ENCODE measurements at places on chromosomes 7 and 10.
A peak's percentile ranks its signal among the peaks of the same experiment; 100 is the strongest.

DNA sequence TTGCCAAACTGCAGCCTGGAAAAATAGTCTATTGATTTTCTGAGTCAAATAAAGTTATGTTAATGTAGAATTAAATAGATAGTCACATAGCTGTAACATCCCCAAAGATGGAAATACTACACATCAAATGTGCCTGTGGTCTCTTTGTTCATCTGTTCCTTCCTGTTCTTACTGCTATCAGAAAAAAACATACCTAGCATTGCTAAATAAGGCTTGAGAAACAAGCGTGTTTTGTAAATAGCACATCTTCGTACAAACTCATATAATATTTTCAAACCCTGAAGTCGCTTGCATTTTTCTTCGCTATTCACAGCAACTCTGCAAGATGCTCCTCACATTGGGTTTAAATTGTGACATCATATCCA is 116.1 kb downstream of the KLF6 start:
- no peak for DNase-seq

DNA sequence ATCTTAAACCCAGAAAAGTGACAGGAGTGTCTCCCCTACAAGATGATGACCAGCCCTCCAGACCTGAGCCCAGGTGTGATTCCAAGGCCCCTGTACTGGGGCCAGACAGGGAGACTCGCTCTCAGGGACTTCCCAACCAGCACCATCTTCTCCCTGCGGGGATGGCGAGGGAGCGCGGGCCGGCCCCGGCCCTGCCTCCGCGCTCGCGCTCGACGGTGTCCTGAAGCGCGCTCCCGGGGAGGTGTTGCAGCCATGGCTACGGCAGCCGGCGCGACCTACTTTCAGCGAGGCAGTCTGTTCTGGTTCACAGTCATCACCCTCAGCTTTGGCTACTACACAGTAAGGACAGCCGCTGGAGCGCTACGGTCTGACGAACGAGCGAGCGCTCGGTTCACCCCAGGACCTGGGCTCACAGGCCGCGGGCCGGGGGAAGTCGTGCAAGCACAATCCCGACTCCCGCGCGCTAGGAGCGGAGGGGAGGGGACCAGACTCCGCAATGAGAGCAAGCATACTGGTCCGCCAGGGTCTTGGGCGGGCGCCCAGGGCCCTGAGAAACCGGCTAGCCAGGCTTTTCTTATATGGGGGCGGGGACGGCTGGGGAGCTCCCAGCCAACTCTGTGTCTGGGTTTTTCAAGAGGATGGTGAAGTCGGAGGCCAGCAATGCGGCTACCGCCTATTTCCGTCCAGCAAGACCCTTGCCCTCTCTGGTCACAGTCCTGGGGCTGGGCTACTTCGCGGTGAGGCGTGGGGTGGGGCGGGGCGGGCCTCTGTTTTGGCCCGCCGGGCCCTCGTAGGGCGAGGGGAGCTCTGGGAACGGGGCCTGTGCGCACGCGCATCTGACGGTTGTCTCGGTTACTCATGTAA is at the start of gene TMEM254:
Gene TMEM254, plus strand, starts transcription at position 218 of the 864 bp plus-strand sequence. Its CDS starts 35 bp downstream, at position 253.
- DNase-seq: peak; percentile 97

- DNase-seq: no peak
Measured at GRCh38 chr10:62088786-62089185, 179.9 kb downstream of the RTKN2 start.

- DNase-seq: no peak
Measured at GRCh38 chr7:64882341-64883112, 20.5 kb upstream of the ZNF273 start.

DNA sequence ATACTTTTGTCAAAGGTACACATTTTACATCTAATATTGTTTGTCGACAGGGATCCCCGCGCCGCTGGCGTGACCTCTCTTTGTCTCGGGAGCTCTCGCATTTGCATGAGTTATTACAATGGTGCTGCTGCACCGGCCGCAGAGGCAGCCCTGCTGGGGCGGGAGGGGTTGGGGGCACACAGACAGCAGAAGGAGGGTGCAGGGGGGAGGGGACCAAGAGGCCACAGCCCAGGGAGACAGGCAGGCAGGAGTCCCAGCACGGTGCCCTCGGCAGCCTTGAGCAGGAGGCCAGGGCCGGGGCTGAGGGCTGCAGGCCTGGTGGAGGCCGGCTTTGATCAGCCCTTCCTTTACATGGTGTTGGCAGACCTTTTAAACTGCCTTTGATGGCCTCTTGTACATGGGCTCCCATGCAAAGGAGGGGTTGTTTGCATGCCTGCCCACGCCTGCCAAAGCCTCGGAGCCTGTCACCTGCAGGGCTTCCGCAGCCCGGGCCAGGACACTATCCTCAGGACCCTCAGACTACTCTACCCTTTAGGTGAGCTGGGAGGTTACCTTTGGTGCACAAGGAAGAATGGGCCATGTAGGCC is 95.5 kb downstream of the EBF3 start:
- no peak for DNase-seq

- no peak for DNase-seq
Measured at GRCh38 chr7:84686373-84686772, 491.8 kb upstream of the SEMA3A start.

- no peak for DNase-seq
Measured at GRCh38 chr10:31739146-31739545, 189.5 kb downstream of the ARHGAP12 start.

- DNase-seq: no peak
Measured at GRCh38 chr7:96685353-96685752, 24.3 kb downstream of the SEM1 start.

DNA sequence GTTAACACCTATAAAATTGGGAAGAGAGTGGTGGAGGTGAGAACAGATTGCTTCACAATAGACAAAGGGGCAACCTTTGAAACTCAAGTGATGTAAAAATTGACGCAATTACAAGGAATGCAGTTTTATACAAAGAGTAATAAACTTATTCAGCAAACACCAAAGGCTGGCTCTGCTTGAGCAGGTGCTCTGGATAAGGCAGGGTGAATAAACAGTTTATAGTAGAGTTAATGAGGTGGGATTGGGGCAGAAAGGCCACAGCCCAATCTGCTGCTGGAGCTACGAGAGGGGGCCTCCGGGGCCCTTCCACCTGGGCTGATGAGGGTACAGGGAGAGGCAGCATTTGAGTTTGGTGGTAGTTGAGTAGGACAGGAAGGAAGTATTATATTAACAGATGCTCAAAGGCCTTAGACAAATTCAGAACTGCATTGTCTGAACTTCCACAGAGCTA is 6.0 kb downstream of the MUC12 start:
- no peak for DNase-seq

- DNase-seq: no peak
Measured at GRCh38 chr7:1355568-1356340, 103.5 kb downstream of the MICALL2 start.

GRCh38 chr7:72405418-72405817 is 6.7 kb downstream of the CALN1 start:
- DNase-seq: no peak

- DNase-seq: no peak
Measured at GRCh38 chr10:120946497-120946896, 95.3 kb downstream of the WDR11 start.

GRCh38 chr7:148481971-148482626 is 108.5 kb upstream of the C7orf33 start:
- no peak for DNase-seq

DNA sequence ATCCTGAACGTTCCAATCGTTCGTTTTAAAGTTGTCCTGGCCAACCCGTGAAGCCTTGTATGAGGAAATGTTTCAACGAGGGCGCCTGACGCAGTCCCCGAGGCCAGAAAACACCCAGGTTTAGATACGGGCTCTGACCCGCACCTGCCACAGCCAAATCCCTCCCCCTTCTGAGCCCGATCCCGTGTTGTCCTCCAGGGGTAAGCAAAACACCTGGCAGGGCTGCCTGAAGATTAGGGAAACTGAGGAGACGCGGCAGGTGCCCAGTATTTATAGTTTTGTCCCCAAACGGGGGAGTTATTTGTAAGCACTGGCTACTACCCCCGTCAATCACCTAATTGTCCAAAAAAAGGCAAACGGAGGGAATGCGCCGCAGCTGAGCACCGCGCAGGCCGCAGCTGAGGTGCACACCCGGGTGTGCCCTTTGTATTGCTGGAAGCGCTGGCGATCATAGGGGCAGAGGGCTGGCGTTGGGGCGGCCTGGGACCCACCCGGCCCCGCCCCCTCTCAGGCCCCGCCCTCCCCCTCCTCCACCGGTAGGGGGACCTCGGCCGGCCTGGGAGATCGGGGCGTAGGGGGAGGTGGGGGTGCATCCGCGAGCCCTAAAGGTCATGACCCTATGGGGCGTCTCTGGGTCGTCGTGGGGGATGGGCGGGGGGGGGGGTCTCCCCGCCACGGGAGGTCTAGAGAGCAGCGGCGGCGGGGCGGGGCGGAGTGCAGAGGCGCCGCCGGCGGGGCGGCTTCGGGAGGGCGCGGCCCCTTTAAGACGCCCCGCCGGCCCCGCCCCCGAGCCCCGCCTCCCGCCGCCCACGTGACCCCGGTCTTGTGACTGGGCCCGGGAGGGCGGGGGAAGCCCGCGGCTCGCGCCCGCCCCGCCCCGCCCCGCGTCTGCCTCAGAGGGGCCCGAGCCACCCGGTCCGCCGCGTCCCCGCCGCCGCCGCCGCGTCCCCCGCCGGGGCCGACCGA is at the start of gene BRI3:
Gene BRI3, plus strand, starts transcription at position 896 of the 966 bp plus-strand sequence. CDS start 110 bp downstream, outside the sequence.
- peak; percentile 68 for DNase-seq

DNA sequence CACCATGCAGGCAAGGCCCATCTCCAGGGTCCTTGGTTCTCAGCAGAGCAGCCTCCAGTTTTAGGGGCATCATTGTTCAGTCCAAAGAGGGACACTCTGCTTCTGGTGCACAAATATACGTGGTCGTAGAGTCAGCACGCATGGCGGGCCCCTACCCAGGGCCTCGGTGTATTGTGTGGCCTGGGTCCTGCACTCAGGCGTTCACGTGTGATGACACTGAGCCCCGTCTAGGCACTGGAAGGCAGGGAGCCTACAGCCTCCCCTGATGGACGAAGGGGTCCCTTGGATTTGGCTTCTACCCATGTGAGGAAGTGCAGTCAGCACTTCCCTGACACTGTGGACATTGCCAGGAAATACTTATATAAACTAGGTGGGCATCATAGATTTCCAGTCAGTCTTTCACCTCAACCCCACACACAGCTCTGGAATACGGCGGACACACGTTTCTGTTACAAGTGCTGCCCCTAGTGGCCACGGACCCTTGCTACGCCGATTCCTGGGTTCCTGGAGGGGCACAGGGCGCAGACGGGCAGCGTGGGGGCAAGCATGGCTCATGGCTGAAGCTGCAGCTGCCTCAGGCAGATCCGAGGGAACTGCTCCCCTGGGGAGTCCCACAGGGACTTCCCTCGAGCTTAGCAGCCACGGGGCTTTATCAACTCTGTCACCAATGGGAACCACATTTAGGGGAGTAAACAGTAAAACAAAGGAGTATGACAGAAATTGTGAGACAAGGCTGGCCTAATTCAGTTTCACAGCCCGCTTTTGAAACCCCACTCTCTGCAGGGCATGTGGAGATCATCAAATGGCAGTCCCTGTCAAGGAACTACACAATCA is 25.4 kb downstream of the AIFM2 start:
- DNase-seq: peak; percentile 43

GRCh38 chr10:116849248-116850057 is at the start of gene ENO4:
Gene ENO4 (plus strand): TSS chr10:116849499. CDS start chr10:116849567, 68 bp downstream.
- DNase-seq: no peak

DNA sequence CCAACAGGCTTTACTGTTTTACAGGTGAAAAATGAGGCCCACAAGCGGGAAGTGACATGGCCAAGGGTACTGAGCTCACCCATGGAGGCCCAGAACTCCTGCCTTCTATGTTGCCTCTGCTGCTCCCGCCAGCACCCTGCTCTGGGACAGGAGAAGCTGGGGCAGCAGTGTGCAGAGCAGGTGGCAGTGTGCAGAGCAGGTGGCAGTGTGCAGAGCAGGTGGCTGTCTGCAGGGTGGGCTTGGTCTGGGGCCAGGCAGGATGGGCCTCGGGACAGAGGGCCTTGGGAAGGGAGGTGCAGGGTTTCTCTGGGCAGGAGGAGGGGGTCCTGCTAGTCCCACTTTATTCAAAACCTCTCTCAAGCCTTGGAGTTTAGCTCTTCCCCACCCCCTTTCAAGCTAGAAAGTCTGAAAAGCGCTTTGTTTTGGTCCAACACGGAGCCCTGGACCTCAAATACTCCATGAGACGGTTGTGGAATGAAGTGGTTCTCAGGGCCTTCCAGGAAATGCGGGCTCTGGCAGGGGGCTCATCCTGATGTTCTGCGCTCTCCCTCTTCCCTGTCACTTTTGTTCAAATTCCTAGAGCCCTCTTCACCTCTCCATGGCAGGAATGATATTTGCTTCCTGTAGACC is 26.8 kb downstream of the TSPAN15 start:
- no peak for DNase-seq

DNA sequence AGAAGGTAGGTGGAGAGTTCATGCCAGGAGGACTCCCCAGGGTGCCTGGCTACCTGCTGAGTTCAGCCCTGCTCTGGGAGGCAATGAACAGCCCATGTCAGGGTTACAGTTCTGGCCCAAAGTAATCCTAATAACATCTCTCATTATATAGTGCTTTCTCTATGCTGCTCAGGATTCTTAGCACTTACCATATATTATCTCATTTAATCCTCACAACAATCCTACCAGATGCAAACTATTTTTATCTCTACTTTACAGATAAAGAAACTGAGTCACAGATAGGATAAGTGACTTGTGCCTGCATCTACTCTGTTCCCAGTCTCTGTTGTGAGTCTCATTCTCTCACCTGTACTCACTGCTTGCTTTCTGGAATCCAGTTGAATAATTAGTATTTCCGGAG is 105.1 kb upstream of the NFE2L3 start:
- no peak for DNase-seq

DNA sequence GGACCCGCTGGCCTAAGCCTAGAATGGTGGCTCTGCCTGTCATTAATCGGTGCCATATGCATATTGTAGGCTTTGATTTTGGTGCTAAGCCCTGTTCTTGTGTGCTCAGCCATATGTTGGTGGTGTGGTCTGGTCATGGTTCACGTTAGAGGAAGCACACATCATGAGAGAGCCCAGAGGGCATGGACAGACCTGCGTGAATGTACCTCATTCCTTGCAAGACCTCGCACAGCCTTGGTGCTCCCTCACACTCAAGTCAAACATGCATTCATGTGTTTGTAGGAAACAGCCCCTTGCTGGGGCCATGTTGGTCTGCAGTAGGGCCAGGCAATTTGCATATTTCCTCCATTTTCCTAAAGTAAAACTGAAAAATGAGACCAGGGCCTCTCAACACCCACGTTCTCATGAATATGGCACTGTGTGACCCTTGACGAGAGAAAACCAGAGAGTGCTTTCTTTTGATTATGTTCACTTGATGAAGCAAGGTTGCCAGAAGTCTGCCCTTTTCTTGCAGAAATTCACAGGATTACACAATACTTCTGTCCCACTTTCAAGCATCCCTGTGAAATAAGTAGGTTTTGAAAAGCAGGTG is 268.7 kb downstream of the CELF2 start:
- DNase-seq: no peak

DNA sequence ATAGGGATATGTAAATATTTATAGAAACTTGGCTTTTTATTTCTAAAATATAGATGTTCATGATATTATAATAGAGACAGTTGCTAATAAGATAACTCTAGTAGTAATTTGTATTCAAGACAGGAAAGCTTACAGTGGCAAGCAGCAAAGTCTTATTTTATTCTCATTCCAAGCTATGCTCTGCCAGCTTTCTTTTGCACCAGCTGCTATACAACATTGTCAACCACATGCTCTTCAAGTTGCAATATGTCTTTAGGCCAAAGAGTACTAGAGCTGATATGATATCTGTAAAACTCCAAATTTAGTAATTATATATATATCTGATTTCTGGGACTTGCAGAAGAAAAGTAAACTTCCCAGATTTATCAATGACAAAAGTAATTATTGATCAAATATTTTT is 350.1 kb downstream of the HGF start:
- no peak for DNase-seq

- DNase-seq: no peak
Measured at GRCh38 chr7:41047789-41048191, 655.1 kb downstream of the INHBA start.
